ENCODE measurements at places on chromosomes 1 and 21.

DNA sequence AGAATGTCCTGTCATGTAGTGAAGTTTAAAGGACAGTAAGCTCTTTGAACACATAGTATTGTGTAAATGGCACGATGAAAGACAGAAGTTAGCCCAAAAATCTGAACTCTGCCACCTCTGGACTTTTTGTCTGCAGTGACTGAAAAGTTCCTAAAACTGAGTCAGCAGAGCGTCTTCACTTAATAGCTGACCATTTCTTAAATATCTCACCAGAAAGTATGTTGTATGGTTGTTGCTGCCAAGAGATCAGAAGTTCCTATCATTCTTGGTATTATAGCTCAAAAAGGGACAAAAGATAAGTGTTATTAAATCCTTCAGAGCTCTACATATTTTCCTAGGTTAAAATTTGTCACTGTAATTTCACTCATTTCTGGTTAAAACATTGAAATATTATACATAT is 1003.0 kb downstream of the TTLL7 start:
- no peak for DNase-seq

DNA sequence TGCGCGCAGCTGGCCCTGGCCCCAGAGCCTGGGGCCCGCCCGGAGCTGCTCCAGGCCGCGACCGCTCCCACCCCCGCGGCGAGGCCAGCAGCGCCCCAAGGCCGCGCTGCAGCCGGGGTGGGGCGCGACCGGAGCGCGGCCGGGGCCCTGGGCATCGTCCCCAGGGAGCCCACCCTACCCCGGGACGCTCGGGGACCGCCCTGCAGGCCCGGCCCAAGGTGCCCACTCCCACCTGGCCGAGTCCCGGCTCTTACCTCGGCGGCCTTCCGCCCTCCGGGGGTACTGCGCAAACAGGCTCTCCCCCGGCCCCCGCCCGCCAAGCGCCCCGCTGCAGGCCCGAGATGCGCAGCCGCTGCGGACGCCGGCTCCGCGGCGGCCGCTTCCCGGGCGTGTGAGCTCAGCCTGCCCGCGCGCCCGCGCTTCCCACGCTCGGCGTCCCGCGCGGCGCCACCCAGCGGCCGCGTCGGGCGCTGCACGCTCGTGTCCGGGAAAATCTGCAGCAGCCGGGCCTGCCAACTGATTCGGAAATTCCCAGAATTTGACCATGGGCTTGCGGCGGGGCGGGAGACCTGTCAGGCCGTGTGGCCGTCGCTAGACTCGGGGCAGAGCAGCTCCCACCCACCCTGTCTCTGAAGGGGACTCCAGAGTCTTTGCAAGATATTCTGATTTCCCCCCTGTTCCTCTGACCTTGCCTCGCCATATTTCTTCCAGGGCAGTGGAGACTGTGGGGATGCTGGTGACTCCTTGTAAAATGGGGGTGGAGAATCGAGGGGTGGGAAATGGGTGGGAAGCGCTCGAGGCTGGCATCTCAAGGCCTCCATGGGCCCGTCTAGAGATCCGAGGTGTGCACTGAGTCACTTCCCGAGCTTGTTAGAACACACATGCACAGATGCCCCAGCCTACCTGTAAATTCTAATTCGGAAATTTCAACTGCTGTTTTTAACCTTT is 41.9 kb downstream of the CD34 start:
- no peak for DNase-seq

DNA sequence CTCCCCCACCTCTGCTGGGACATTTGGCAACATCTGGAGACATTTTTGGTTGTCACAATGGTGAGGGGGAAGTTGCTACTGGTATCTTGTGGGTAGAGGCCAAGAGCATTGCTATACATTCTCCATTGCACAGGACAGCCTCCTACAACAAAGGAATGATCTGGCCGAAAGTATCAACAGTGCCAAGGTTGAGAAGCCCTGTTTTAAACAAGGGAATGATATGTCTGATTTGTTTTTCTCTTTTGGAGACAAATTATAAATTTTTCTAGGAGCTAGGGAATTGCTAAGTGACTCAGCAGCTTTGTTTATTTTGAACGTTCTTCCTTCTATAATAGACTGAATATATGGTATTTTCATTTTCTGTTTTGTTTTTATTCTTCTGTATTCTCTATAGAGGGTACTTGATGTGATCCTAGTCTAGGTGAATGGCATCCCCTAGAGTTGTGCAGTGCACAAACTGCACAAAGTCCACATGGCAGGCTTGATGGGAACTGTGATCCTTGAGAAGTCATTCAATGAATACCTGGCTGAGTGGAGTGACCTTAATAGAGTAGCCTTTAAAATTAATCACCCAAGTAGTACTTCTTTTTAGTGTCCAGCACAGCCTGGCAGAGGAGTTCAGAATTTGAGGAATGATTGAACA is 288.6 kb upstream of the USP24 start:
- DNase-seq, result no peak

DNA sequence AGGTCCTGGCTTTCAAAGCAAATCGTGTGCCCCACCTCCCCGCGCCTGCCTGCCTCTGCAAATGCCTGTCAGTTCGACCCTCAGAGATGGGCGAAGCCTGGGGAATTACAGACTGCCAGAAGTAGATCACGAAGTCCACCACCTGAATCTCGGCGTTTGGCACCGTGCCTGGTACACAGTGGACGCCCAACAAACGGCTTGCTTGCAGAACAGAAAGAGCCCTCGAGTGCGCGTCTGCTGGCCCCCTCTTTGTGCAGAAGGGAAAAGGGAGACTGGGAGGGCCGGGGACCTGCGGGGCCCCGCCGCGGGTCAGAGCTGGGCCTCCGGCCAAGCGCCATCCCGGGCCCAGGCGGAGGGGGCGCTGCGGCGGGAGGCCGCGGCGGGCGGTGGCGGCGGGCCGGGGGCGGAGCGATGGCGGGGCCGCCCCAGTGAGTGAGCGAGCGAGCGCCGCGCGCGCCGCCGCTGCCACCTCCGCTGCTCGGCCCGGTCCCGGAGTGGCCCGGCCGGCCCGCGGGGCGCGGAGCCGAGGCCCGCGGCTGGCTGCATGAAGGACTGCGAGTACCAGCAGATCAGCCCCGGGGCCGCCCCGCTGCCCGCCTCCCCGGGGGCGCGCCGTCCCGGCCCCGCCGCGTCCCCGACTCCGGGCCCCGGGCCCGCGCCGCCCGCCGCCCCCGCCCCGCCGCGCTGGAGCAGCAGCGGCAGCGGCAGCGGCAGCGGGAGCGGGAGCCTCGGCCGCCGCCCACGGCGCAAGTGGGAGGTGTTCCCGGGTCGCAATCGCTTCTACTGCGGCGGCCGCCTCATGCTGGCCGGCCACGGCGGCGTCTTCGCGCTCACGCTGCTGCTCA is at the start of gene ZDHHC18:
Gene ZDHHC18 (plus strand): TSS at position 428 of the 845 bp plus-strand sequence. CDS start 117 bp downstream, at position 545.
- DNase-seq, result peak; percentile 9

DNA sequence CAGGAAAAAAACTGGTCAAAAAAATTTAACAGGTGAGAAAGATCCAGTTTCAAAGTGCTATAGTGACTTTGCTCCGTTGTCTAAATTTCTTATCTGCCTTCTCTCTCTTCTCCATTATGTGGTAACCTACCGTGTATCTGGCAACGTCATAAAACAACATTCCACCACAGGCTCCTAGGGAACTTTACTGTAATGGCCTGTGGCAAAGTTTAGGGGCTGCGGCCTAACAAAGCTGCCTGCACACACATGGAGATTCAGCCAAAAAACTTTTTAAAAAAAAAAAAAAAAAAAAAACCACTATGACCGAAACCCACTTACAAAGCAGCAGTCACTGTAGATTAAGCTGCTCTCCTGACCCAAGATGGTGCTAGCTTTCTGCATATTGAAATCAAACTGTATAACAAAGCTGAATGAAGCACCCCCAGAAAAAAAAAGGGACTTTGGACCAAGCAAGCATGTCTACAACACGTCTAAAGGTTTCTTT is 202.6 kb downstream of the SLC45A1 start:
- no peak for DNase-seq

DNA sequence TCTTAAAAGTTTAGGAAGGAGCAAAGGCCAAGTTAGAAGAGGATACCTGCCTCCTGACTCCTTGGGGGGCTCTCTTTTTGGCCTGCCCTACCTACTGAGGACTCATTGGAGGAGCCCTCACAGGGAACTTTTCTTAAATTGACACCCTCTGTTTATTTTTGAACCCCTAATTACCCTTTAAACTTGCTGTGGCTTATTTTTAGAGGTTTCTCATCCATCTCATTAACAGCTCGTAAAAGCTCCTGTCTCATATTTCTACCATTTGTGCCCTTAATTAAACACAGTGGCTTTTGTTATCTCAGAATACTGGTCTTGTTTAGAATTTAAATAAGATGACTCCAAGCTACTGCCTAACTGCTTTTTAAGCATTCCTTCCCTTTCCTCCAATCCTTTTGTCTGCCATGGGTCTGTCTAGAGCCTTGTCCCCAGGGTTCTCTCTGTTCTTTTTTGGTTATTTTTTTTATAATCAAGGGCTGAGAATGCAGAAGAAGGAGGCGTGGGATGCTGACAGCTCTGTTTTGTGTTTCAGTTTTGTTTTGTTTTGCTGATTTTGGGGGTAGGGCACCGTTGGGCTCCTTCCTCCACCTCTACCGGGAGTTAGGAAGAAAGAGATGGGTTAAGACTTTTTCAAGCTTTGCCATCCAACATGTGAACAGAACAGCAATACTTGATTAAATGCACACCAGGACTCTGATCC is 78.0 kb downstream of the SYT6 start:
- DNase-seq, result no peak

DNA sequence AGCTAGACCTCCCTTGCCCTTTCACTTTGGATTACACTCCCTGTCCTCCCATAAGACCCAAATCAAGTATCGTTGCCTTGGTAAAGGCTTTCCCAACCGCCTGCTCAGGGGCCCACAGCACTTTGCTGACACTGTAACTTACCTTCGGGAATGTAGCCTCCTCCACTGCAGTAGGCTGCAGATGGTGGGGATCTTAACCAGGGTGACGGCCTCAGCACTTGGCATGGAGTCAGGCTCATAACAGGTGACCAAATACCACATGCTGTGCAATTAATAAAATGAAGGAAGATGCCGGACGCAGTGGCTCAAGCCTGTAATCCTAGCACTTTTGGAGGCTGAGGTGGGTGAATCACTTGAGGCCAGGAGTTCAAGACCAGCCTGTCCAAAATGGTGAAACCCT is 88.7 kb upstream of the IRF2BP2 start:
- DNase-seq, result no peak

GRCh38 chr21:43207043-43207315 is 38.2 kb downstream of the CRYAA start:
- DNase-seq, result no peak

DNA sequence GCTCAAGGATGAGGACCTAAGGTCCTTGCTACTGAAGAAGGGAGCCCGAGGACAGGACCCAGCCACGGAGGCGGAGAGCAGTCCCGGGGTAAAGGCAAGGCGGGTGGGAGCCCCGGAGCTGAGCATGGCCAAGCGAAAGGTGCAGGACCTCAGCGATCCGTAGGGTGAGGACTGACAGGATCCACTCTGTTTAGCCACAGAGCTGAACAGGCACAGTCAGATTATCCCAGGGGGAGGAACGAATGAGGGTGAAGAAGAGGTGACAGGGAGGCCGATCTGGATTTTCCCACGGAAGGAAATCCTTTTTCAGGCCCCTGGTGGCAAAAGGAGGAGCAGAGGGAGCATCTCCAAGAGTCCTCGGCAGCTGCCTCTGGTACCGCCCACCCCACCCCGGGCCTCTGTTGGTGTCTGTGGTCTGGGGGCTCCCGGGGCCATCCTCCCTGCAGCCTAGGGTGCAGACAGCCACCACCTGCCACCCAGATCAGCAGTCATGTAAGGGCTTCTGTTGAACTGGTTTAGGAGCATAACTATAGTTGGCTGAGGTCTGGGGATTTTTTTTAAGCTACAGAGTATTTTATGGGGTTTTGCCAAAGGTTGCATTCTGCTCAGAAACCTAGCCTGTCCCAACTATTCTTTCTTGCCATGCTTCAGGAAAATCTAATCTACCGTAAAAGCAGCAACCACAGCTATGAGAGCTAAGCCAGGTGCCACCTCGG is 32.3 kb upstream of the LBR start:
- no peak for DNase-seq

- DNase-seq, result no peak
Measured at GRCh38 chr1:64663668-64664067, 81.2 kb upstream of the RAVER2 start.

- DNase-seq, result no peak
Measured at GRCh38 chr1:216888731-216889130, 165.5 kb upstream of the ESRRG start.
